Ureter (tissue), 1 donor: ENCODE measurements at places on chromosomes 1 and 21. TPM values are rescaled to one million over a fixed set of nuclear protein-coding genes. Genes with fewer than 3 reads are reported as not detected.

Gene C1QC
- total RNA-seq: 85.3 TPM

DNA sequence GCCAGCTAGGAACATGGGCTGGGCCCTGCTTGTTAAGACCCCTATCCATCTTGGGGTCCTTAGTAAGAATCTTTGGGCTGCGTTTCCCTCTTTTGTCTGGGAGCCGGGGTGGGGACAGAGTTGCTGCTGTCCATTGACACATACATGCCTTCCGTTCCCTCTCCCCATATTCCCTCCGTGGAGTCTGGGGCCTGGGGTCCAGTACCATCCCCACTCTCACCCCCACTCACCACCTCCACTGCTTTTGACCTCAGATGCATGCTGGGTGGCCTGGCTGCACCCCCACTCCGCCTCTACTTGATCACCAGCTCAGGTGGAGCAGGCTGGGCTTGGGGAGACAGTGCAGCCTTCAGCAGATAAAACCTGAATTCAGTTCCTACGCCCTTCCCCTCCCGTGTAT is 3.3 kb downstream of the RD3 start:
- no peak for DNase-seq

Gene PPFIA4
- total RNA-seq: 2.4 TPM

DNA sequence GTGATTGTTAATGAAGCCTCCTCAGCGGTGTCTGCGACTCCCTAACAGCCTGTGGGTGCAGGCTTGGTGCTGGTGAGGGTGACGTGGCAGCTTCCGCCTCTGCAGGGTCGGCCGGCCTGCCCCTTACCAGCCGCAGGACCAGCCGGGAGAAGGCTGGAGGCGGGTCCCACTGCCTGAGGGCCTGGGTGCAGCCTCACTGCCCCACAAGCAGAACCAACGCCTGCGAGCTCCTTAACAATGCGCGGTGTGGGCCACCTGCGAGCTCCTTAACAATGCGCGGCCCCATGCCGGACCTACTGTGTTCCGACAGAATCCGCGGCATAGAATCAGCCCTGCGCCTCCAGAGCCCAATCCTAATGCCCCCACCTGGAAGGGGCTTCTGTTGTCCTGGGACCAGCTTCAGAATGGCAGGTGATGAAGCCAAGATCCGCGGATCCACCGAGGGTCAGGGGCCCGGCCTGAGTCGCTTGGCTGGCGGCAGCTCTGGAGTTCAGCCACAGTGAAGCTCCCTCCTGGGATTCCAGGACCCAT is 54.4 kb upstream of the AJAP1 start:
- no peak for DNase-seq
